Pulmonary artery endothelial cell (primary cell): ENCODE measurements at places on chromosomes 12 and 14.
A peak's percentile ranks its signal among the peaks of the same experiment; 100 is the strongest.

DNA sequence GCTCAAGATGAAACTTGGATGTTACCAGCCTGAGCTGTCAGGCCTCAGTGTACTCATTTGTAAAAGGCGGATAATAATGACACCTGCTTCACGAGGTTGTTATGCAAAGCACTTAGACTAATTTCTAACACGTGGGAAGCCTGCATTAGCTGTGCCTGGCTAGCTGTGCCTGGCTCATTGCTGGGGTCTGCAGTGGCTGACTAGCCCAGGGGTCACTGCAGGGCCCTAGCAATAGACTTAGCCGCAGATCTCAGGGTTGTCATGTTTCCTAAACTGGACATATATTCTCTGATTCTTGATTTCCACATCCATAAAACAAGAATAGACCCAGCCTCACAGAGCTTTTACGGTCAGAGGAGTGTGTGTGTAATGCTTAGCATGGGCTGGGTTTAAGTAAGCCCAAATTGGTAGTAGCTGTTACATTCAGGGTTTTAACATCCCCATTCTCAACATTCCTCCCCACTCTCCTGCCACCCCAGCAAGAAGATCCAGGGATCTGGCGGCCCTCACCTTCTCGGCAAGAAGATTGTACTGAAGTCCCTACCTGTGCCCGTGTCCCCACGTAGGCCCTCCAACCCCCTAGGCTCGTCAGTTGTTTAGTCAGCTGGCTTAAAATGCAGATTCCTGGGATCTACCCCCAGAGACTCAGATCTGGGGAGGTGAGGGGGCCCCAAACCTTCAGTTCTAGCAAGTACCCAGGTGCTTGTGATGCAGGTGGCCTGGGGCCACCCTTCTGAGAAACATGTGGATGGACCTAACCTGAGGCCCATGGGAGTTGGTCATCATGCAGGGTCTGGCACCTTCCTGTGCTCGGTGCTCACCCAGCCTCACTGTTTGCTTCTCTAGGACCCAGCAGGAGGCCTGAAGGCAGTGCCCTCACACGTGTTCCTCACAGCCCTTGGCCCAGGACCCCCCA is 8.6 kb downstream of the NR4A1 start:
- DNase-seq: no peak

DNA sequence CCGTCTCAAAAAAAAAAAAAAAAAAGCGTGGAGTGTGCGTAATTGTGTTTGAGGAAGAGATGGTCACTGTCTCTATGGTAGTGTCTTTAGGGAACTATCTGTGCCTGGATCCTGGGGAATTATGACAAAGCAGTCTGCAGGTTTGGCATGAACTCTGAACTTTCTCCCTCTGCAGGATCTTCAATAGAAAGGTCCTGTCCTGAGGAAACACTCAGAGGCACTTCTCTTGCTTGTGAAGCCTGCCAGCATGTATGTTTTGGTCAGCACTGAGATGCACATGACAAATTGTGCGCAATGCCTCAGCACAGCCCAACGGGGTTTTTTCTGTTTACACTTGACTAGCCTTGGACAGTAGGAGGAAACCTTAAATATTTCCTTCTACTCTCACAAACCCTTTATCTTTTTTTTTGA is 46.6 kb downstream of the ATF7 start:
- DNase-seq: no peak

GRCh38 chr12:131229426-131230339 is 276.0 kb downstream of the ADGRD1 start:
- no peak for DNase-seq

DNA sequence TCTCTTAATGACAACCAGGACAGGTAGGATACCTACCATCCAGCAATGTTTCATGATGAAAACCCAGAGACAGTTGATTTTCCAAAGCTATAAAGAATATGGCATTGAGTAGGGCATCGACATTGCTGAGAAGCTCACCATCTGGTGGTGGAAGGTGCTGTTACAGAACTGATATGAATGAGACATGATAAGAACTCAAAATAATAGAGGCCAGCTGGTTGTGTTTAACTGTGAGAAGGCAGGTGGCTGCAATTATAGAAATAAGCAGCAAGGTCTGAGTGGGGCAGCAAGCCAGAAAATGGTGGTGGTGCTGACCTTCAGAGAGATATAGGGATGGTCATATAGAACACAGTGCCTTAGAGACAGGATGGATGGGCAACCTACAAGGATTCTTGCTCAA is 449.7 kb downstream of the BTG1 start:
- no peak for DNase-seq

DNA sequence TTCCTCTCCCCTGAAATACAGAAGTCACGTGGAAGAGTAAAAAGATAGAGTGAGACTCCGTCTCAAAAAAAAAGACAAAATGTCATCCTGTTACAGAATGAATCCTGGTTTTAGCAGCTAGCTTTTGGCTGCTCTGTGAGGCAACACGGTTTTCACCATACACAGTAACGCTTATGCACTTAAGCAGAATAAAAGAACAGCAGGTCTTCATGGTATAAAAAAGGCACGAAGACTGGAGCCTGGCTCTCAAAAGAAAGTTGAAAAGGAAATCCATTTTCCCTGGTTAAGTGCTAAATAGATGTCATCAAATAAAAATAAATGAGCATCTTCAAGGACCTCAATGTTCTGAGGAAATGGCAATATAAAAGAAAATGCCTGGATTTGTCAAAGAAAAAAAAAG is 444.1 kb downstream of the IPO8 start:
- no peak for DNase-seq

DNA sequence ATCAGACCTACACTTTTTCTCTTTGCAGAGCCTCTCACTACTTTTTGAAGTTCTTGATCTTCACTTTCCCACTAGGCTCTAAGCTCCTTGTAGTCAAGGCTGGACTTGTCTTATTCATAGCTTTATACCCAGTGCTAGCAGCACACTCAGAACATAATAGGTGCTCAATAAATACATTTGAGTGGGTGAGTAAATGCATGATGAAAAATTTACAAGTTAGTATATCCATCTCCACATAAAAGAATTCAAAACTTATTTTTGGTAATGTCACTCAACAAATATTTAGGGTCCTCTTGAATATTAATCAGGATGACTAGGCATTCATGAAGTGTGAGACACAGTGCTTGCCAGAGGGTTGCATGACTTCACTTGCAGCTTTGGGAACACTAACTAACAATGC is 52.6 kb downstream of the NRXN3 start:
- no peak for DNase-seq

- DNase-seq: no peak
Observed at GRCh38 chr14:69001375-69001774, 22.3 kb upstream of the ACTN1 start.

GRCh38 chr12:30911207-30911606 is 15.3 kb upstream of the TSPAN11 start:
- no peak for DNase-seq

GRCh38 chr12:108257004-108257403 is 82.1 kb downstream of the CMKLR1 start:
- no peak for DNase-seq

- no peak for DNase-seq
Observed at GRCh38 chr12:111975161-111975931, 37.6 kb downstream of the TMEM116 start.

- DNase-seq: no peak
Observed at GRCh38 chr14:22572562-22573058, 16.4 kb downstream of the DAD1 start.

- DNase-seq: no peak
Observed at GRCh38 chr12:46369095-46369473, 3.5 kb downstream of the SLC38A2 start.

GRCh38 chr12:86261142-86261541 is 5.0 kb upstream of the MGAT4C start:
- no peak for DNase-seq

- peak; percentile 32 for DNase-seq
Observed at GRCh38 chr14:23631702-23632460, 4.3 kb upstream of the DHRS2 start.

- DNase-seq: no peak
Observed at GRCh38 chr12:26319511-26319910, 124.1 kb downstream of the SSPN start.

DNA sequence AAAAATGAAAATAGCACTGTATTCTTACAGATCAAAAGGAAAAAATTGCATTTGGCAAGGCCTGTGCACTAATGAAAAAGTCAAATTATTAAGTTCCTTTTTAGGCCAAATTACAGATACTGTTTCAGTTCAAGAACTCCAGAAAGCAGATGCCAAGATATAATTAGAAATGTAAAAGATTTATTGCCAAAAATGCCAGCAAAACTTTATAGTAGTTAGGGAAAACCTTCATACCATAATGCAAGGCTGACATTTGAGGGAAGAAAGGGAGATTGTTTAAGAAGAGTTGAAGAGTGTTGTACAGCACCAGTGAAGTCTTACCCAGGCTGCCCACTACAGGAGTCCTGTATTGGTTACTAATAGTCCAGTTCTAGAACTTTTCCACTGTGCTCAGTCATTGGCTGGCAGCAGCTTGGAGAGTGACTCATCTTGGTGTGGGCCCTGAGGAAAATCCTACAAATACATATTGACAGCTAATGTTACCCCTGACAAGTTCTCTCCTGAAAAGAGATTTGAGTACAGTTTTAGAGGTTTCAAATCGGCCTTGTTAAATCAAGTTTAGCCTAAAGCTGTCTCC is 600.4 kb downstream of the C12orf50 start:
- DNase-seq: no peak

DNA sequence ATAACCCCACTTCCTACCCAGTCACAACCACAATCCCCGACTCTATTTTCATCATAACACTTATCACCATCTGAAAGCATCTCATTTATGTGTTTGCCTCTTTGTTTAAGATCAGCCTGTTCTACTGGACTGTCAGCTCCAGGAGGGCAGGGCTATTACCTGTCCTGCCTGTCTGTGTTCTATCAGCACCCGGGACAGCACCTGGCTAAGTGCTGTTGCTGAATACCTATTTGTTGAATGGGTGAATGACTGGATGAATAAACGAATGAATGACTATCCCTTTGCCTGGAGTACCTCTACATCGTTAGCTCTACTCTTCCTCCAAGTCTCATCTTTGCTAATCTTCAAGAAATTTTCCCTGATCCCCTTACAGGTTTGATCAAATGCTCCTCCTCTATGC is 69.0 kb downstream of the WSCD2 start:
- no peak for DNase-seq

GRCh38 chr12:29023436-29024076 is 125.5 kb upstream of the FAR2 start:
- DNase-seq: no peak

- DNase-seq: no peak
Observed at GRCh38 chr12:80491166-80491565, 47.1 kb downstream of the PTPRQ start.

- no peak for DNase-seq
Observed at GRCh38 chr12:27623645-27624044, 72.6 kb upstream of the REP15 start.

- DNase-seq: no peak
Observed at GRCh38 chr12:118425364-118425763, 49.0 kb downstream of the SUDS3 start.

GRCh38 chr14:35573911-35574310 is 39.9 kb downstream of the INSM2 start:
- DNase-seq: no peak

DNA sequence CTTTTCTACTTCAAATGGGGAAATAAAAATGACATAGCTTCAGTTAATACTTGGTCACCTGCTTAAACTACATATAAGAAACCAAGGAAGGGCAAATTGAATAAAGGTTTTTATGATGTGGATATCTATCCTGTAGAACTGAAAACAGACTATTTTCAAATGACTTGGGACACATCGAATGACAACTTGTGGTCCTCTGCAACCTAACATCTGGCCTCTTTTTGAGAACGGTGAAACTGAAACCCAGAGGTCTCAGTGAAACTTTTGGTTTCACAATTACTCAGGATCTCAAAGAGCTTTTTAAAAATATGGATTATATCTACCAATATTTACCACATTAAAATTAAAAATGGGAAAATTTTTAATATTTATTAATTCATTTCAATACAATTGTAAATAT is 65.2 kb downstream of the PPP2R5E start:
- no peak for DNase-seq

- no peak for DNase-seq
Observed at GRCh38 chr14:103546652-103547454, 15.6 kb downstream of the BAG5 start.

- DNase-seq: no peak
Observed at GRCh38 chr14:101359221-101360053, 201.9 kb upstream of the DIO3 start.

DNA sequence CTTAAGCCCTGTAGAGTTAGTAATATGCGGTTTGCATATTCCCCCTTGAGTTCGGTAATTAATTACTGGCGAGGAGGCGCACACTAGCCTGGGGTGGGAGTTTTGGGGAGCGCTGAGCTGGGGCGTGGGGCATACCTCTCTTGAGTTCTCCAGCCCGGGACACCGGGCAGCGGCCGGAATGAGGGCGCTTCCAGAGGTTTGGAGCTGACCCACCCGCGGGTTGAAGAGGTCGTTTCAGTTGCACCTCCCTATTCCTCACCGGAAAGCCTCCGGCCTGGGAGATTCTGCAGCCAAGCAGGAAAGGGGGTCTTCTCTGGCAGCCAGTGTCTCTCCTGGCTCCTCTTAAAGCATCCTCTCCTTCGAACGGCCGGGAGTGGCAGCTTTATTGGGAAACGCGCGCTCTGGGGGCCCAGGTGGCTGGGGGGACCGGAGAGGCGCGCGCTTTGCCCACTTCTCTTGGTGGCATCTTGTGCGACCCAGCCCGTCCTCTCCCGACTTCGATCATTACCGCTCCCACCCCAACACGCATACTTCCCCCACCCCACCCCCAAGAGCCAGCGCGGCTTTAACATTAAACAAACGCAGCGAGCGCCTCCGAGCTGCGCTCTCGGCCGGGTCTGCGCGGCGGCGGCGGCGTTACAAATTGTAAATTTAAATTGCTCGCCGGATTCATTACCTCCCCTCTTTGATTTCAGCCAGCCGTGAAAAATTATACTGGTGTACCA is 3.9 kb upstream of the LHX5 start:
- DNase-seq: no peak

GRCh38 chr14:59341858-59342477 is 123.2 kb downstream of the GPR135 start:
- DNase-seq: no peak

DNA sequence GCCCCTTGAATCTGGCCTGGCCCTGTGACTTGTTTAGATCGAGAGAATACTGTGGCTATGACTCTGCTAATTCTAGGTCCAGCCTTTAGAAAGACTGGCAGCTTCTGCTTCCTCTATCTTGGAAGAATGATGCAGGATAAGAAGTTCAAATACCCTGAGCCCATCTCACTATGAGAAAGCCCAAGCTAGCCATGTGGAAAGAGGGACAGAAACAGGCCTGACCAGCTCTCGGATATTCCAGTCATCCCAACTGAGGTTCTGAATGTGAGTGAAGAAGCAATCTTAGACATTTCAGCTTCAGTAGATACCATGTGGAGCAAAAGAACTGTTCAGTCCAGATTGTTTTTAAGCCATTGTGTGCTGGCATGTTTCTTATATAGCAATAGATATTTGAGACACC is 17.3 kb upstream of the KRR1 start:
- no peak for DNase-seq

DNA sequence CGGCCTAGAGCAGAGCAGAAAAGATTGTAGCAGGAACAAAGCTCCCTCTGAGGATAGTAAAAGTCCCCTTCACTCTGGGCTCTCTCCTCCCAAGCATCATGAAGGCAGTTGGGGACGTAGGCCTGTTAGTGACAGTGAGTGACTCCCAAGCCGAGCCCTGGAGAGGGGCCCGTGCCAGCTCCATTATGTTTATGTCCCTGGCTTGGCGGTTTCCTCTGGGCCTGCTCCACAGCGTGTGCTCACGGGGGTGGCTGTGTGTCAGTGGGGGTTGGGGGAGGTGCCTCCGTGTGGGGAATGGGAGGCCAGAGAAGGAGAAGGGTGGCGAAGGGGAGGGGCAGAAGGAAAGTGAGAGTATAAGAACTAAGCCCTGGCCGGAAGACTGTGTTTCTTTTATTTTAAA is 170.0 kb upstream of the VASH1 start:
- DNase-seq: no peak

GRCh38 chr12:102702447-102703114 is 214.5 kb downstream of the PAH start:
- no peak for DNase-seq
